ENCODE measurements at places on chromosomes 7 and 10.

GRCh38 chr7:108660465-108660864 lies 90.8 kb downstream of the DNAJB9 start:
- no peak for DNase-seq

GRCh38 chr7:30674876-30675275 lies 7.4 kb downstream of the CRHR2 start:
- DNase-seq = no peak

- DNase-seq = no peak
Observed at GRCh38 chr7:102973096-102973802, 60.4 kb downstream of the LRRC17 start.

DNA sequence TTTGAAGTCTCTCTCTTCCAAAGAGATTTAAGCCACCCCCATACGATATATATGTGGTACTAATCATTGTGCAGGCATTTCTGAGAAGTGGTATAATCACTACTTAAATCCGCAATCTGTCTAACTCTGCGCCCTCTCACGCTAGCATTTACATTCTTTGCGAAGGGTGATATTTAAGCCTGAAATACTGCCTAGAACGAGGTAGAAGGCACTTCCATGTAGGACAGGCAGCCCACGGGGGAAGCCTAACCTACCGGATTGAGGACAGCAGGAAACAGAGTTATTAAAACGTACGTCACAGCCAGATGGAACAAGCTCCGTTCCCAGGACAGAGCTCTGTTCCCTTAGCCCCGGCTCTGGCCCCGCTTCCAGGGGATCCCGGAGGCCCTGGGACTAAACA lies 59.3 kb upstream of the ECHDC3 start:
- no peak for DNase-seq

DNA sequence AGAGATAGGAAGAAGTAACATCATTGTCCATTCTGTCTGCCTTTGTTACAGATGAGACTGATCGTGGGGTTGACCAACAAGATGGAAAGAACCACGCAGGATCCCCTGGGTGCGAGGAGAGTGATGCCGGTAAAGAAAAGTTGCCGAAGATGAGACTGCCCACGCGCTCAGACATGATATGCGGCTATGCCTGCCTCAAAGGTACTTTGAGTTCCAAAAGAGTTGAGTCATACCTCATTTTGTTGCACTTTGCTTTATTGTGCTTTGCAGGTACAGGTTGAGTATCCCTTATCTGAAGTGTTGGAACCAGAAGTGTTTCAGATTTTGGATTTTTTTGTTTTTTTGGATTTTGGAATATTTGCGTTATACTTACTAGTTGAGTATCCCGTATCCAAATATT lies 12.2 kb upstream of the CLCN1 start:
- no peak for DNase-seq

DNA sequence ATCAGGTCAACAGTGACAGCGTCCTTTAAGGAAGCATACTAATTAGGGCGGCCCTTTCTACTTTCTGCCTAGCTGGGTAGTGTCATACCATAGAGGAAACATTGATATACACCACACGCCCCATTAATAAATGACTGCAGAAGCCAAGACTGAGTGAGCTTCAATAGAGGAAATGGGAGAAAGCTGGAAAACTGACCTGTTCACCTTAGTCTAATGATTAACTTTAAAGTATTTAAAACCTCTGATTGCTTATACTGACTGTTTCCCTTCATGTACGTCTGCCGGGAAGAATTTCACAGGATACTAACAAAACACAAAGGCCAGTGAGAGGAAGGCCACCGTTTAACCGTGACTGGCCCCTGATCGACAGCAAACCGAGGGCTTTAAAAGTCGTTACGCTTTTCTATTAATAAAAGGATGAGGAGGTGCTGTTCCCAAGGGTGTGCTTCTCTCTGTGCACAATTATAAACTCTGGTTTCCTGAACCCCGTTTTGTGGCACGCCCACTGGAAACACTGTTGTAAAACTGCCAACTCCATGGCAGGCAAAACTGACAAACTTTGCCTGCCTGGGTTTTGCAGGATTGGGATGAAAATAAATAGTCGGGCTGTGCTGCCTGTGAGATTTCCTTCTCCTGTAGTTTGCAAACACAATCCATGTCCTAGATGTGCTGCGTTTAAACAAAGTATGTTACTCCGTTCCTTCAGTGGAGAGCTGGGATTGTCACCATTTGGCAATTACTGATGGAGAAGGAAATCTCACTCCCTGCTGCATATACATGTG lies 137.6 kb downstream of the NRP1 start:
- peak; percentile 54 for DNase-seq

DNA sequence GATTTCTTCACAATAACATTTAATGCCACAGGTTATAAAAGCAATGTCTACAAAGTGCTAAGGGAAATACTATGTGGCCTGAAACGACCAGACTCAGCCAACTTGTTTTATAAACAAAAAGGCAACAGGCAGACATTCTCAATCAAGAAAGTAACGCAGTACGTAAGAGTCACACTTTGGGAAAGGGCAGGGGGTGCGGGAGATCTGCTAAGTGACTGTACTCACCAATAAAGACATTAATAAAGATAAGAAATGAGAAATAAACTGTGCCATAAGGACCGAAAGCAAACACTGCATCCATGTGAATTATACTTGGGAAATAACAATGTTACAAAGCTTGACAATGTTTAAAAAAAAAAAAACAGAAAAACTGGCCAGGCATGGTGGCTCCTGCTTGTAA lies 25.5 kb downstream of the NSUN6 start:
- no peak for DNase-seq

- no peak for DNase-seq
Observed at GRCh38 chr7:129315960-129316359, 91.1 kb downstream of the AHCYL2 start.

DNA sequence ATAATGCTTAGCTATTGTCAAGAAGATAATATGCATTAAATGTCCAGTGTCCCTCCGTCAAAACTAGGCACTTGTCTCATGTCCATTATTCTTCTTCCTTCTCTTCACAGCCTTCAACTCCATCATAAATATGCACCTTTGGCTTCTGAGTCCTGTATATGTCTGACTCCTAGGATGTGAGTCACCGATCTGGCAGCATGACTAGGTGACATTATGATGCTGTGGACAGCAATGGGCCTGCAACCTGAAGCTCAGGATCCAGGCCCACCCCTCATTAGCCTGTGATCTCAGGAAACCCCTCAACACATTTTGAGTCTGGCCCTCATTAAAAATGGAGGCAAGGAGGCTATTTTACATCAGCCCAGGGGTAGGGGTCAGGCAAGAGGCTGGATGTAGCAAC lies 362.5 kb upstream of the ZMIZ1 start:
- DNase-seq = no peak

DNA sequence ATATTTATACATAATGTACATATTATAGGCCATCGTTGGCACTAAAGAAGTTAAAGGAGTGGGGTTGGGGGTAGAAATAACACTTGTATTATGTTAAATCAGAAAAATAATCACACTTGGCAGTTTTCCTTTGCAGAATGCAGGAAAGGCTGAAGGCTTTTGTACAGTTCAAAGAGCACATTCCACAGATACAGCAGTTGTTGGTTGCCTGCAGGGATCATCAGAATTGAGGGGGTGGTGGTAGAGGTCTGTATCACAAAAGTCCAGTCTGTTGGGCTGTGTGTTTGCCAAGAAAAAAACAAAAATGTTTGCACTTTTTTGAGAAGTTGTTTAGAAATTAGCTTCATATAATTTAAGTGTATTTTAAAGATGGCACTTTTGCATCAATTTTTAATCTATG lies 231.8 kb upstream of the FOXP2 start:
- peak; percentile 17 for DNase-seq

DNA sequence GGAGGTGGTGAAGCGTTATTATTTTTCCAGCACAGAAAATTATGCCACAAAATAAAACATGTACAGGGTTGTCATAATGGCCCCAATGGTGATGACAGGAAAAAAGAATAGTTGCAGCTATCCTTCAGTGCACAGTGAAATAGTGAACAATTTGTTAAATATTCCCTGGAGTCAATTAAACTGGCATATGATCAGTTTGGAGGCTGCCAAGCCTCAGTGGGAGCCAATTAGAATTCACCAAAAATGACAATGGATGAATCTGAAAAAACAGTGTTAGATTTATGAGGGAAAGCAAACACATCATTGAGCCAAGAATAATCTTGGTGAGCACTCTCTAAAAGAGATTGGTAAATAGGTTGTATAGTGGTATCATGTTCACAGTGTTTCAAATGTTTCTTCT lies 146.3 kb downstream of the OTUD1 start:
- no peak for DNase-seq

DNA sequence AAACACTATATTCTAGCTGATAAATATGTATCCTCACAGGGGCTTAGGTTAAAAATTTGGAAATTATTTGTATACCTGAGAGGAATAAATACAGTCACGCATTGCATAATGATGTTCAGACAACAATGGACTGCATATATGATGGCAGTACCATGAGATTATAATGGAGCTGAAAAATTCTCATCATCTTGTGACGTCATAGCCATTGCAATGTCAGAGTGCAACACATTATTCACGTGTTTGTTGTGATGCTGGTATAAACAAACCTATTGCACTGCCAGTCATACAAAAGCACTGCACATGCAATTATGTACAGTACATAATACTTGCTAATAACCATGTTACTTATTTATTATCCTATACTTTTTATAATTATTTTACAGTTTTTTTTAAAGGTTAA lies 31.4 kb downstream of the STEAP1B start:
- DNase-seq = no peak

DNA sequence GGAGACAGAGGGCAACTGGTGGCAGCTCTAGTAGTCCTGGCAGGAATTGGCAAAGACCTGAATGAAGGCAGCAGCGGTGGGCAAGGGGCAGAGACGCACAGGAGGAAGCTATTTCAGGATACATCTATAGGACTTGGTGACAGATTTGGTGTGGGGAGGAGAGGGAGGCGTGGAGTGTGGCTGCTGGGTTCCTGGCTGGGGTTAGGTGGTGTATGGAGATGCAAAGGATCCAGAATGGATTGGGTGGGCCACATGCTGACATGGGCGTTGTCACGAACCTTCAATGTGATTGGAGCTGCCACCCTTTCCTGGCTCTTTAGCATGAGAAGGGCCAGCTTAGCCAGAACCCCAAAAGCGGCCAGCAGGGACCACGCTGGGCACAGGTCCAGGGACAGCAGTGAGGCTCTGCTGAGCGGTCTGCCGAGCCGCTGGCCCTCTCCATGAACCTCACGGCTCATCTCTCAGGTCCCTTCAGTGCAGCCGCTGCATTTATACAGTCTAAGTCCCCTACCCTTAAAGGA lies 10.2 kb upstream of the ADCY1 start:
- no peak for DNase-seq

GRCh38 chr7:156576216-156577058 lies 64.1 kb upstream of the RNF32 start:
- DNase-seq = no peak

DNA sequence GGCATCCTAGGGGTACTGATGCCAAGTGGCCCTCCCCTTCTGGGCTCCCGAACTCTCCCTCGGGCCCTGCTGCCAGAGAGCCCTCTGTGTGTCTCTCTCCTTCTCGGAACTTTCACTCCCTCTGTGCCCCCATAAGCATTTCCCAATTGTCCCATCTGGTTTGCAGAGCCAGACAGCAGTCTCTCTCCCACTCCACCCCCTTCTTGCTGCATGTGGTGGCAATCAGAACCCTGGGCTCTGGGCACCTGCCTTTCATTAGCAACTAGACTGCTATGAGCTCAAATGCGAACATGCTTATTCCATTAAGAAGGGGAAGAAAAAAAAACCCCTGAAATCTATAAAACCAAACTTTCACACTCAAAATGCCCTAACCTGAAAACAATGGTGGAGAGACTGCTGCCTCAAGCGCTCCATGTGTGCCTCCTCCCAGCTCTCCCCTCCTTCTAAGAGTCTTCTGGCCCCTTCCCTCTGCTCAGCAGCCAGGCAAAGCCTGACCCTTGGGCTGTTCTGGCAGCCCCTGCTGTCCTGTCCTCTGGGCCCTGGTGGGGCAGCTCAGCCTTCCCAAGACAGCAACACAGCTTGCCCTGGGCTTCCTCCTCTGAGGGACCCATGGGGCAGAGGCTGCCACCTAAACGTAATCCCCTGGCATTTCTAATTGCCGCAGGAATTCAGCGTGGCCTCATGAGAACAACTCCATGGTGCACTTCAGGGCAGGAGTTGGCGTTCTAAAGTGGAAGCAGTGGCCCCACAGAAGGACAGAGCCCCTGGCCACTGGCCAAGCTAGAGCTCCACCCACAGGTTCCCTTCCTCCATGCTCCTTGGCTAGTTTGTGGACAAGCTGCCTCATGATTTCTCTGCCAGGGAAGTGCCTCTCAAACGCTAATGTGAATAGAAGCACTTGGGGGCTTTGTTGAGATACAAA lies 415.4 kb downstream of the PLXNA4 start:
- DNase-seq = no peak

GRCh38 chr7:2701832-2702593 lies 14.0 kb downstream of the AMZ1 start:
- no peak for DNase-seq

GRCh38 chr10:78472551-78472890 lies 438.9 kb downstream of the RPS24 start:
- DNase-seq = no peak

GRCh38 chr7:121744319-121744718 lies 128.6 kb upstream of the PTPRZ1 start:
- DNase-seq = no peak

- DNase-seq = no peak
Observed at GRCh38 chr10:78512205-78512550, 478.5 kb downstream of the RPS24 start.

GRCh38 chr10:62336404-62336803 lies 37.8 kb upstream of the ZNF365 start:
- DNase-seq = no peak

DNA sequence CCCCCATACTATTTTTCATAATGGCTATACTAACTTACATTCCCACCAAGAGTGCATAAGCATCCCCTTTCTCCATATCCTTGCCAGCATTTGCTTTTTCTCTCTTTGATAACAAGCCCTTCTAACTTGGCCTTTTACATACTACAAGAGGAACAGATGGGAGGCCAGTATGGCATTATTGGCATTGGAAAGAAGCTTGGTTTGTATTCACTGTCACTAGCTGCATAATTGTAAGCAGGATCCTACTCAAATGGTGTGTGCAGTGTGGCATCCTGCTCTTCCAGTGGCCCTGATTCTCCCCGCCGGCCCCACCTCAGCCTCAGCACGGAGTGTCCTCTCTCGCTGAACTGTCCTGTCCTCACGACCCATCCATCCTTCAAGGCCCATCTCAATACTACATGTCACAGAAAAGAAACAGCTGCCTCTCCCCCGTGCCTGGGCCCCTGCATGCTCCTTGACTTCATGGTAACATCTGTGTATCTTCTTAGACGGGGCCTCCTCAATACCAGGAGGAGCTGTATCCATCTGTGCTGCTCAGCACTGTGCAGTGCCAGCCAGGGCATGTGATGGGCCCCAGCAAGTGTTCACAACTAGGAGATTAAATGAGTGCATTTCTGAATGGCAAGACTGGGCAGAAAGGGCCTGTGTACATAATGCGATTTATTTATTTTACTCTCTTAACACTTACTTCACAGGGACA lies 205.2 kb downstream of the COBL start:
- DNase-seq = no peak

GRCh38 chr10:77978360-77978759 lies 51.0 kb downstream of the POLR3A start:
- no peak for DNase-seq

Data from large intestine (tissue), 12 donors.